Myocyte (in vitro differentiated cells): ENCODE measurements at places on chromosomes 6 and 20. TPM values are rescaled to one million over a fixed set of nuclear protein-coding genes. Genes with fewer than 3 reads are reported as not detected.

Gene TDRD6
- 0.03 TPM in 1 of 2 replicates, not detected in the other for total RNA-seq

Gene CHRNA4
- total RNA-seq = not detected in 2 replicates

Gene ABHD12
- total RNA-seq = 36.1 and 40.4 TPM in 2 replicates

Gene PRRT1
- not detected in 2 replicates for total RNA-seq

Gene SEMG1
- not detected in 2 replicates for total RNA-seq

Gene OOEP
- total RNA-seq = not detected in 2 replicates

Gene UST
- total RNA-seq = 8.0 and 10.7 TPM in 2 replicates

Gene BACH2
- 0.05 and 0.13 TPM in 2 replicates for total RNA-seq

Gene TCP11
- not detected in 2 replicates for total RNA-seq

Gene C20orf202
- total RNA-seq = 0.10 TPM in 1 of 2 replicates, not detected in the other

Gene RIMS1
- total RNA-seq = 0.21 and 1.8 TPM in 2 replicates

Gene OR2B6
- total RNA-seq = not detected in 2 replicates
